HepG2 (cell line): ENCODE measurements at places on chromosomes 11 and 22.

GRCh38 chr11:59225017-59225416 lies 12.3 kb upstream of the MPEG1 start:
- DNase-seq: no peak

DNA sequence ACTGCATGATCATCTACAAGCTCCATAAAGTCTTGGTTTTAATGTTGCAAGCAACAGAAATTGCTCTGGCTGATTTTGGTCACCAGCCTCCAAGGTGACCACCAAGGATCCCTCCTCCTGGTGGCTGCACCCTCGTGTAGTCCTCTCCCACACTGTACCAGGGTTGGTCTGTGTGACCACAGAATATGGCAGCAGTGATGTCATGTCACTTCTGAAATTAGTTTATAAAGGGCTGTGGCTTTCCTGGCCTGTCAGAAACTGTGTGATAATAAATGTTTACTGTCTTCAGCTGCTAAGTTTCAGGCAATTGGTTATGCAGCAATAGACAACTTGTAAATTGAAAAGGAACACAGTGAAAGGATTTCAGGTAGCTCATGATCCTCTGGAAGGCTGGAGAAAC lies 5.3 kb upstream of the PRDM11 start:
- no peak for DNase-seq

DNA sequence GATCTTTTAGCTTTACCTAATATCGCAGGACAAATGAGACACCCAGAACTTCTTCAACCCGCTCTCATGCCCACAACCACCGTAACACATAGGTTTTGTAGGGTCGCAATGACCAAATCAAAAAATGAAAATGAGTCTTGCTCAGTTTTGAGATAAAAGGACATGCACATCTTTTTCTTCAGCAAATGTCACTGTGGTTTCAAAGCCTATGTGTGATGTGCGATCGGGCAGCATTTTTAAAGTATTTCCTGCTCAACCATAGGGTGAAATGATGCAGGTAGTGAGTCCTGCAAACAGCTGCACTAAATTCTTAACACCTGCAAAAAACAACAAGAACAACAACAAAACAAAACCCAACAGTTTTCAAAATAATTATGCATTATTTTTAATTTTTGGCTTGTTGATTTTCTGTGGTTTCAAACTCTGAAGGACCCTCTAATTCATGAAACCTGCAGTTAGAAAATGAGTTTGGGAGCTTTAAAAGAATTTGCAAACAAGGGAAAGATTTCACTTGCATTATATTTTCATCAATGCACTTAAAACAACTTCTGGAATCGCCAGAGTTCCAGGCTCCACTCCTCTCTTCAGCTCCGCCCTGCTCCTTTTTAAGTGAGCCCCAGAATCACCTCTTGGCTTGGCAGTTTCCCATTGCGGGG lies 79.4 kb downstream of the PRR5L start:
- DNase-seq: no peak

- no peak for DNase-seq
Observed at GRCh38 chr22:38850941-38851849, 7.4 kb upstream of the NPTXR start.

DNA sequence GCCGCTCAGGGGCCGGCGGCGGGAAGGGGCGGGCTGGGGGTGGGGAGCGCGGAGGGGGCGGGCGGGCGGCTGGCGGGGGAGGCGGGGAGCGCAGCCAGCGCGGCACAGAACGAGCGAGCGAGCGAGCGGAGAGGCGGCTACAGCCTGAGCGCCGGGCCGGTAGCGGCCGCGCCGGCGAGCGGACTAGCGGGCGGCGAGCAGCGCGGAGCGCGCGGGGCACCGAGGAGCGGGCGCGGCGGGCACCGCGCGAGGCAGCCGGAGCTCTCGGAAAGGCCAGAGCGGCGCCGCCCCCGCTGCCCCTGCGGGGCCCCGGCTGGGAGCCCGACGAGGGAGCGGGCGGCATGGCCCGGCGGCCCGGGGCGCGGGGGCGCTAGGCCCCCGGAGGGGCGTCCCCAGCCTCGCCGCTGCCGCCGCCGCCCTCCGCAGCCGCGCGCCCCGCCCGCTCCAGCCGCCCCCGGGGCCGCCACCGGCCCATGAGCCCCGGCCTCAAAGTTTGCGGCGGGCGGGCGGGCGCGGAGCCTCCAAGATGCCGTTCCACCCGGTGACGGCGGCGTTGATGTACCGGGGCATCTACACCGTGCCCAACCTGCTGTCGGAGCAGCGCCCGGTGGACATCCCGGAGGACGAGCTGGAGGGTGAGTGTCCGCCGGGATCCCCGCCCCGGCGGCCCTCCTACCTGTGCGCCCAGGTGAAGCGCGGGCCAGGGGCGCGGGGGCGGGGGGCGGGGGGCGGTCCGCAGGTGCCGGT lies at the start of gene CABP7:
CABP7 (plus strand) TSS at position 105 of the 747 bp plus-strand sequence; CDS start at position 527, 422 bp downstream.
- no peak for DNase-seq

DNA sequence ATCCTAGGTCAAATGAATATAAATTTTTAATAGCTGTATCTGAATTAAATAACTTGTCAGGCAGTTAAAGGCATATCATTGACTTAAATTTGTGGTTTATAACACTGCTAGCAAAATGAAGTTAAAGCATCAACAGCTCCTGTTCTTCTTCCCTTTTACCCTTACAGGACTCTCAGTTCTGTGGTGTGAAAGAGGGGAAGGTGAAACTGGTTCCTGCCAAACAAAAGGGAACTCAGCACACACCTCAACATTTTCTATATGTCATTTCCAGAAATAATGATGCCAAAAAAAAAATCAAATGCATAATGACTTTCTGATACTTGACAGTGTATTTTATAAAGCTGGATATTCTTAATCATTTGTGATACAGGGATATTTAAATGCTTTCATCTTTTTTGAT lies 21.2 kb downstream of the ARL14EP start:
- DNase-seq: no peak

- no peak for DNase-seq
Observed at GRCh38 chr11:104895634-104896033, 2.6 kb downstream of the CASP12 start.

DNA sequence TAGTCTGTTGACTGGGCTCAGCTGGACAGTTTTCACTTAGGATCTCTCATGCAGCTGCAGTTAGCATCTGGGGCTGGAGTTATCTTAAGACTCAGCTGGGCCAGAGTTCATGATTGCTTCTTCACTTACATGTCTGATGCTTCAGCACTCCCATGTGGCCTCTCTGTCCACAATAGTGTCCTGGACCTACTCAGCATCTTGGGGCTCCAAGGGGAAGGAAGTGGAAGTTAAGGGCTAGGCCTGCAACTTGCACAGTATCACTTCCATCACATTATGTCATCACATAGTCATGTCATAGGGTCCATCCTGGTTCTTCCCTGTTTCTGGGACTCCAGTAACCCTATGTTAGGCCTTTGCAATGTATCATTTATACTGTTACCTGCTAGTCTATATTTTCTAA lies 115.9 kb downstream of the C11orf65 start:
- DNase-seq: no peak

DNA sequence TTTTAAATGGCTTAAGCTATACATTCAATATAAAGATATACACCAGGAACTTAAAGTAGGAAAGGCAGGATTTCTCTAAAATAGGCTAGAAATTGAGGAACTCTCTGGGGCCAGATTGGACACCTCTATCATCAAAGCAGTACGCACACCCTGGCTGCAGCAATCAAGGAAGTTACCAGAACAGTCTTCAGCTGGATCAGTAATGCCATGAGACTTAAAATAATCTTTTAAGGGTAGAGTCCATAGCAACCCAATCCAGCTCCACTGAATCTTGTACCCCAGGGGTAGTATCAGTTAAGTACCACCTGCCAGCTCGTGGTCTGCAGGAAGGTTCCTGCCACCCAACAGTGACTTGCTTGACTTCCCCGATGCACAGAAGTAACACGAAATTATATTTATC lies 3.0 kb downstream of the RDX start:
- no peak for DNase-seq

- DNase-seq: peak; percentile 24
Observed at GRCh38 chr11:48087974-48088681, 107.8 kb downstream of the PTPRJ start.

- no peak for DNase-seq
Observed at GRCh38 chr11:86129740-86130540, 61.1 kb upstream of the PICALM start.

GRCh38 chr22:22827187-22827939 lies 60.3 kb upstream of the IGLL5 start:
- DNase-seq: no peak

DNA sequence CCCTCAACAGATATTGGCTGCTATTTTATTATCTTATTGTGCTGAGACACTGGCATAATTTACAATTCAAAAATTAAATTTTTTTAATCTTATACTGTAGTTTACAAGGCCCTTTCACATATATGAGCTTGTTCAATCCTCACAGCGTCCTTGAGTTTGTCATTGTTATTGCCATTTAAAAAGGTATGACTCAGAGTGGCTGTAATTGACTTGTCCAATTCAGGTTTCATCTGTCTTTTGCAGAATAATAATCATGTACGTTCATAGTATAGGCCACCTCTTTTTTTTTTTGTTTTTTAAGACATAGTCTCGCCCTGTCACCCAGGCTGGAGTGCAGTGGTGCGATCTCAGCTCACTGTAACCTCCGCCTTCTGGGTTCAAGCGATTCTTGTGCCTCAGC lies 11.5 kb downstream of the PTPRJ start:
- DNase-seq: no peak

DNA sequence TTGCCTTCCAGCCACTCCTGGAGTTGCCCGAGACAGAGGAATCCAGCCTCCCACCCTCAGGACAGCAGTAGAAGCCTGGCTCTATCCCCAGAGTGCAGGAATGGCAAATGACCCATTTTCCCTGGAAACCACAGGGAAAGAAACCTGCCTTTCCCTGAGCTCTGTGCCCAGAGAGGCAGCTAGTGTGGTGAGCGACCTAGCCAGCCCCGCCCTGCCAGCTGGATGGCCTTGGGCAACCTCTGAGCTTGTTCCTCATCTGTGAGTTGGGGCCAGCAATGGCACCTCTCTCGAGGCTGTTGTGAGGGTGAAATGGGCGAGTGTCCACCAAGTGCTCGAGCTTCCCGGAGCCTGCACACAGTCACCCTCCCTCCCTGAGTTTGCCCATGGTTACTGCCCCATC lies 3.7 kb downstream of the OMP start:
- no peak for DNase-seq

DNA sequence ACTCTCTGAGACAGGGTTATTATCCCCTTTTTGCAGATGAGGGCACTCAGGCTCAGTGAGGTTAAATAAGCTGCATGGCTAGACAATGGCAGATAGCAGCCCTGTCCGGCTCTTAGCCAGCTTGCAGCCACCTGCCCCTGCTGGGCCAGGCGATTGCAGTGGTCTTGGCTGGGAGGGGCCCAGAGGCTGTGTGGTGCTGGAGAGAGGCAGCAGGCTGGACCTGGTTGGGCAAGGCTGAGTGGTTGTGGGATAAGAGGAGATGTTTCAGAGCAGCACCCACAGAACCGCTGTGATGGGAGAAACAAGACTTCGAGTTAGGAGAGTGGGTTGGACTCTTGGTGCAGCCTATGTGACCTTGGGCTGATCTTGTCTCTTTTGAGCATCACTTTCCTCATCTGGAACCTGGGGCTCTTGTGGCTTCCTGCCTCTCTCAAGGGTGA lies 25.5 kb downstream of the PTPRJ start:
- DNase-seq: no peak

- peak; percentile 49 for DNase-seq
Observed at GRCh38 chr11:8765294-8765693, 82.7 kb downstream of the RPL27A start.

GRCh38 chr11:6825231-6825744 lies 20.2 kb upstream of the OR10A5 start:
- DNase-seq: no peak

DNA sequence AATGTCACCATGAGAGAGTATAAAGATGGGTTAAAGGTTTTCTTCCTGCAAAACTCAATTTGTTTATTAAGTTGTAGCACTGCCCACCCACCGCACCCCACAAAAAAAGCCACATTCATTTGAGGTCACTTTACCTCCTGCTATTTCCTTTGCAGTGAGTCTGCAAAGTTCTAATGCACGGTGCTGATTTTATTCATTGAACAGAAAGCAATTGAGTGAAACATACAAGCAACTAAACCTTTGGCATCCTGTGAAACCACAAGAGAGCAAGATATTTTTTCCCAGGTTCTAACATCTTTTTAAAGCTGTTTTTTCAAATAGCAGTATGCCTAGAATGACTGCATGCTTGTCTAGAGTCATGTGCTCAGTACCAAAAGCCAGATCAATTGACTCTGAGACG lies 39.0 kb downstream of the RRAS2 start:
- DNase-seq: no peak

DNA sequence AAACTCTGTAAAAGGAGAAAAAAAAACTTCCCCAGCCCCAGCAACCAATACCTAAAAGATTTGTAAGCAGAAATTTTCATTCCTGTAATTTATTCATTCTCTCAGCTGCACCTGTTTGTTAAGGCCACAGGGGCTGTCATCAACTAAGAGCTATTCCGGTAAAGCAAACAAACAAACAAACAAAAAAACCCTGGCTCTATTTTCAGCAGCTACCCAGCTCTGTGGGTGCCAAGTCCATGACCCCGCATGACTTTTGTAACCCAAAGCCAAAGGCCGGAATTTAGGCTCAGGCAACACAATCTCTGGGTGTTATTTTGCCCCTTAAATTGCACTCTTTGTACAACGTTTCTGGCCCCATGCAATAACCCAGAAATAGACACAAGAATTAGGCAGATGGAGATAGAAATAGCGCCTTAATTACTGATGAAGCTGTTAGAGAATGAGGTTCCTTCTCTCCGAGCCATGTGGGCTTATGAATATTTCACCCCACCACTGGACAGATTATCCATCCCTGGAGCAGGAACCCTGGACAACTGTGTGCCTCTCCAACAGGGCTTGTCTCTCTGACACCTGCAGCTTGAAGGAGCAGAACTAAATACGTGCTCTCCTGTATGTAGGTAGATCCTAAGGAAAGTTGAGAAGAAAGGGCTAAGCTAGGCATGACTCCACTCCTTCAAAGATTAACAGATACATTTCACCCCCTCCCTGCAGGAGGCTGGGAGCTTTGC lies 29.4 kb downstream of the APOL6 start:
- DNase-seq: no peak

GRCh38 chr11:18849406-18849805 lies 57.8 kb upstream of the PTPN5 start:
- DNase-seq: no peak

GRCh38 chr11:14269692-14270573 lies 89.0 kb downstream of the RRAS2 start:
- no peak for DNase-seq

GRCh38 chr22:46084943-46085827 lies 65.1 kb upstream of the PPARA start:
- DNase-seq: no peak

DNA sequence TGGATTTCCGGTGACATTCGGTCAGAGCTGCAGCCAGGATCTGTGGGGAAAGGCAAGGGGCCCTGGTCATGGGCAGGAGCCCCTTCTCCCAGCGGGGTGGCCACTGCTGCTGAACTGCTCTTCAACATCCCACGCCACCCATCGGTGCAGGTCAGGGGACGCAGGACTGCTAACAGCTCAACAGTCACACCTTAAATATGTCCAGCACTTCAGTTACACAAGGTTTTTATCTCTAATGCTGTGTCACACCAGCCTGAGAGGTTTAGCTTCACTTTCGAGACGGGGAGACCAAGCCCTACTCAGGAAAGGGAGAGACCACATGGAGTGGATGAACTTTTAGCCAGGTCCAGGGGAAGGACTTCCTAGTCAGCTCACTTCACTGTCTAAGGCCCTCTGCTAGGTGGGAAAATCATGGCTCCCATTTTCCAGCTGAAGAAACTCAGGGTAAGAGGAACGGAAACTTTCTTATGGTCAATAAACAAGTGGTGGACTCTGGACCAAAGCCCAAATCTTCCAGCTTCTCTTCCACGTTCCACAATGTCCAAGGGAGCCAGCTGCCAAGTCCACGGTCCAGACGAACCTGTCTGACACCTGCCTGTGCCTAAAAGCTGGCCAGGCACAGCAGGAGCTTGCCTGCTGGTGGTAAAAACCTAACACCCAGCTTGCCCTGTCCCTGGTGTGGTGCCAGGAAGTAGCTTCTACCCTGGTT lies 21.0 kb upstream of the CHADL start:
- no peak for DNase-seq
